ENCODE measurements at places on chromosomes 7 and 10.

DNA sequence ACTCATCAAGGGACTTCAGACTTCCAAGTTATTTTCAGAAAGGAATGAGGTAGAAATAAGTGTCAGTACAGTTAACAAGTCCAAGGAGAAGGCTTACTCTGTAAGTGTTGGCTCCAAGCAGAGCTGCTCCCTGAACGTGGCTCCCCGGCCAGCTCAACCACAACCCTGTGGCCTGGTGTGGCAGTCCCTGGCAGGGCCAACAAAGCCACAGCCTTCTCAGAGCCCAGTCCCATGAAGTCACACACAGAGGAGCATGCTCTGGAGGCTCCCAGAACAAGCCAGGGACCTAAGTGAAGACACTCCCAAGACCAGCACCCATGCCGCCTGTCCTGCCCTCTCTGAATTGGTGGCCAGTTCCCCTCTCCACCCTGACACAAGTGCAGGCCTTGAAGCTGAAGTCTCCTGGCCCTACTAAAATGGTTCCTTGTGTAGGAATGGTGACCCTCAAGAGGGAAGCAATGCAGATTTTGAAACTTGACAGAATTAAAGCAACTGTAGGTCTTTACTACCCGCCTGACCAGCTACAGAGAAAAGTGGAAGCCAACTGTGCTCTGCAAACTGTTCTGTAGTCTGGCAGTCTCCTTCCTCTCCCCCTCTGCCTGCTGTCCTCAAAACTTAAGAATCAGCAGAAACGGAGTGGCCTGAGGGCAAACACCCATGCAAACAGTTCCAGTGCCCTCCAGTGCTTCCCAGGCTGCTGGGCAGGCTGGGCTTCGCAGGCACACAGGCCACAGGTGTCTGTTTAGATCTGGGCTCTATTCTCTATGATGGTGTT, 51.1 kb downstream of the NOD1 start:
- DNase-seq = no peak

GRCh38 chr7:16923019-16923418, 41.2 kb upstream of the AGR3 start:
- no peak for DNase-seq

- DNase-seq = no peak
Observed at GRCh38 chr7:997404-998395, 14.7 kb downstream of the CYP2W1 start.

DNA sequence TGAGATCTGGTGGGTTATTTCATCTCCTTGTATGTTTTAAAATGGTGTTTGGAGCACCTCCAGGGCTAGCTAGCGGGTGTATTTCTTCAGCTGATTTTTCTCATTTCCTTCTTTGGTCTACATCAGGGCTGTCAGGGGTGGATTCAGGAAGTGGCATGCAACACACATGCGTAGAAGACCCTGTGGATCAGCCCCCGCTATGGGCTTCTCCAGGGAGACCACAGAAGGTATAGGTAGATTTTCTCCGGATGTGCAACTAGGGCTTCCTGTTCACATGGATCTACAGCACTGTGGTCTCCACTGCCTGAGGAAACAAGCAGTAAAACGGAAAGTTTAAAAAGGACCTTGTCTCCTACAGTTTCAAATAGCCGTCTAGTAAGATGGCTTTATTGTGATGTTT, 10.4 kb downstream of the NUB1 start:
- no peak for DNase-seq

- DNase-seq = peak; percentile 63
Observed at GRCh38 chr7:44561962-44562621, 11.6 kb downstream of the DDX56 start.

- DNase-seq = no peak
Observed at GRCh38 chr7:138814816-138815332, 16.9 kb upstream of the ATP6V0A4 start.

DNA sequence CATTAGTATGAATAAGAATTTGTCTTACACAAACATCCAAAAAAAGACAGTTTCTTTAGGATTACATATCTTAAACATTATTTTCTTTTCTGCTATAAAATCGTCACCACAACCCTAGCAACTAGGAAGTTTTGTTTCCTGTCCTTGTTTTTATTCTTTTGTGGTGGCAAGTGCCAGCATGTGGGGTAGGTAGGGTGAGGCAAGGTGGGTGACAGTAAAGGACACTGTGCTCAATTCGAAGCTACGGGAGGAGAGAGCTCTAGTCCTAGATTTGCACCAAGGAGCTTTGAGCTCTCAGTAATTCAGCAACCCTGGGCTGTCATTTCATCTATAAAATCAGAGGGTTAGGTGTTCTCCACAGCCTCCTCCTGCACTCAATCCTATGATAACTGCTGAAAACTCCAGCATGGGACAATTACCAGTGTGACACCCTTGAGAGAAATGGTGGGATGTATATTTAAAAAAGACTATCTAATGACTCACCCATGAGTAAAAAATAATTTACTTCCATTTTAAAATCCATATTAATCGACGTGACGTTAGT, 187.1 kb downstream of the FAM107B start:
- DNase-seq = no peak

GRCh38 chr7:43698460-43699255, 30.7 kb downstream of the COA1 start:
- no peak for DNase-seq

GRCh38 chr10:13869295-13869664, 282.5 kb downstream of the PRPF18 start:
- DNase-seq = no peak

- DNase-seq = no peak
Observed at GRCh38 chr7:112150823-112151641, 55.2 kb downstream of the DOCK4 start.

DNA sequence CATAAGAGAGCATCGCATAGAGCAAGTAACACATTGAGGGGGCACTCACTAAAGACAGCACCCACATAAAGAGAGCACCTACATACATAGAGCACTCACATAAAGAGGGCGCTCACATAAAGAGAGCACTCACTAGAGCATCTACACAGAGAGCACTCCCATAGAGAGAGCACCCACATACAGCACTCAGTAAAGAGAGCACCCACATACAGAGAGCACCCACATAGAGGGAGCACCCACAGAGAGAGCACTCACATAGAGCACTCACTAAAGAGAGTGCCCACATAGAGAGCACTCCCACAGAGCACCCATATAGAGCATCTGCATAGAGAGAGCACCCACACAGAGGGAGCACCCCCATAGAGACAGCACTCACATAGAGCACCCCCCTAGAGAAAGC, 47.8 kb downstream of the INSIG1 start:
- no peak for DNase-seq

- no peak for DNase-seq
Observed at GRCh38 chr10:125015356-125015944, 73.5 kb downstream of the ZRANB1 start.

- peak; percentile 20 for DNase-seq
Observed at GRCh38 chr7:137642472-137642871, 204.3 kb downstream of the DGKI start.

DNA sequence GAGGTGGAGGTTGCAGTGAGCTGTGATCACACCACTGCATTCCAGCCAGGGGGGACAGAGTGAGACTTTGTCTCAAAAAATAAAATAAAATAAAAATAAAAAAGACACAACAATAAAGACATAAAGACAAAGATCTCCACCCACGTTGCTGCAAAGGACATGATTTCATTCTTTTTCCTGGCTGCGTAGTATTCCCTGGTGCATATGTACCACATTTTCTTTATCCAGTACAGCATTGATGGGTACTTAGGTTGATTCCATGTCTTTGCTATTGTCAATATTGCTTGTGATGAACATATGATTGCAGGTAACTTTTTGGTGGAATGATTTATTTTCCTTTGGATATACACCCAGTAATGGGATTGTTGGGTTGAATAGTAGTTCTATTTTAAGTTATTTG, 42.0 kb upstream of the CCDC3 start:
- no peak for DNase-seq

DNA sequence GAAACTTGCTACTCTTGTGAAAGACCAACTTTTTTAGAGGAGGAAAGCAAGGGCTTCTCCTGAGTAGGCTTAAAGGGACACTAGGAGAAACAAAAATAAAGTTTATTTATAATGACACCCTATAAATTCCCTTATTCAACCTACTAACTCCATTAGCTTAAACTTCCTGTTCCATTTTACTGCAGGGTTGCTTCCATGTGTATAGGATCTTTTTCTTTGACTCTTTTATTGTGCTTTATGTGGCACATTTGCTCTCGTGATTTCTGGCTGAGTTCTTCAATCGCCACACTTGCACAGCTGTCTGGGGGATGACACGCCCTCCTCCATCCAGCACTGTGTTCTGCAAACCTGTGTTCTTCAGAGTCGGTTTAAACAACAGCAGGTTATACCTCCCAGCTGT, 225.7 kb upstream of the NPVF start:
- DNase-seq = no peak
